ENCODE measurements at places on chromosomes 13 and 19. TPM values are rescaled to one million over a fixed set of nuclear protein-coding genes. Genes with fewer than 3 reads are reported as not detected.

CBLC gene
- polyA plus RNA-seq: 5.3 TPM

N4BP2L1 gene
- polyA plus RNA-seq: 29.9 TPM

GRCh38 chr13:65642996-65643395 is 1587.1 kb downstream of the PCDH9 start:
- DNase-seq: no peak

GRCh38 chr19:29967623-29968022 is 25.6 kb downstream of the URI1 start:
- no peak for DNase-seq

GRCh38 chr13:110610955-110611595 is 4.3 kb upstream of the NAXD start:
- DNase-seq: no peak

- no peak for DNase-seq
Observed at GRCh38 chr13:44540761-44541434, 35.2 kb downstream of the TSC22D1 start.

VSTM1 gene
- not detected for polyA plus RNA-seq

GRCh38 chr19:8515317-8515716 is 1.4 kb upstream of the ZNF414 start:
- DNase-seq: no peak

LGALS4 gene
- 2.0 TPM for polyA plus RNA-seq

DNA sequence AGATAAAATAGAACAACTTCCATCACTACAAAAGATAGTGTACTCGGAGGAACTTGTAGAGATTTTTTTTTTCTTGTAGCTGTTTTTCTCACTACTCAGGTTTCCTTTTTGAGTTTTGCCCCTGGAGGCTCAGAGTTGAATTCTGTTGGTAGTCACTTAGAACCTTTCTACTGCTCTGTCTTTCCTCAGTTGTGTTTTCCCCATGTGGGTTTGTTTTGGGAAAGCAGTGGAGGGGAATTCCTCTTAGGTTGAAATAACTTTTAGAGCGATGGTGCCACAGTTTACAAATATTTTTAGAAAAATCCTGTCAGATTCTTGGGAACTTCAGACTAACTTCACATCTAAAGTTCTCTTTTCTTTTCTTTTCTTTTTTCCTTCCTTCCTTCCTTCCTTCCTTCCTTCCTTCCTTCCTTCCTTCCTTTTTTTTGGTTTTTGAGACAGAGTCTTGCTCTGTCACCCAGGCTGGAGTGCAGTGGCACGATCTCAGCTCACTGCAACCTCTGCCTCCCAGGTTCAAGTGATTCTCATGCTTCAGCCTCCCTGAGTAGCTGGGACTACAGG is 65.8 kb downstream of the LRCH1 start:
- DNase-seq: no peak

DNA sequence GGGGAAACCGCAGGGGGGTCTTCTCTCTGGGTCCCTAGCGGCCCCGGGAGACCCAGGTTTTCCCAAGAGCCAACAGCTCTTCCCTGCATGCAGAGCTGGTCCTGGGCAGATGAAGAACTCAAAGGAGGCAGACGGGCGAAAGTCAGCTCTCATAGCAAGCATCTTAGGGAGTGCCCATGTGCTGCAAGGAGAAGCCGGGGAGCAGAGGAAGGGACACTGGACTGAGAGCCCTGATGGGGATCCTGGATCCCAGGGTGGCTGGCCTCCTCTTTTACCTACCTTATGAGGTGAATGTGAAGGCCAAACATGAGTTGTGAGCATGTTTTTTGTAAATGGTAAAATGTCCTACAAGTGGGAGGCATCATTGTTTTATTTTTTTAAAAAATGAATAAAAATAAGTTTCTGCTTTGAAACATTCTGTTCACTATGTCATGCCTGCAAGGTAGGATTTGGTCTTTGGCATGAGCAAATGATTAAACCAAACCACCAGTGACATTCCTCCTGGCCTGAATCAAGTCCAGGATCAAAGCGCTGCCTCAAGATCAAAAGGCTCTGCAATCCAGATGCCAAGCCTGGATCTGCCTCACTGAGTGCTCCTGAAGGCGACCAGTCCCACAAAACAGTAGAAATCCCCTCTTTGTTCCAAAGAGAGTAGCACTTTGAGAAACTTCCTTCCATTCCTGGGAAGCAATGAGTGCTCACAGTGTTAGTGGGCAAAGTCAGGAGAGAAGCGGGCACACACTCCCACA is 92.2 kb upstream of the SERP2 start:
- DNase-seq: no peak

DNA sequence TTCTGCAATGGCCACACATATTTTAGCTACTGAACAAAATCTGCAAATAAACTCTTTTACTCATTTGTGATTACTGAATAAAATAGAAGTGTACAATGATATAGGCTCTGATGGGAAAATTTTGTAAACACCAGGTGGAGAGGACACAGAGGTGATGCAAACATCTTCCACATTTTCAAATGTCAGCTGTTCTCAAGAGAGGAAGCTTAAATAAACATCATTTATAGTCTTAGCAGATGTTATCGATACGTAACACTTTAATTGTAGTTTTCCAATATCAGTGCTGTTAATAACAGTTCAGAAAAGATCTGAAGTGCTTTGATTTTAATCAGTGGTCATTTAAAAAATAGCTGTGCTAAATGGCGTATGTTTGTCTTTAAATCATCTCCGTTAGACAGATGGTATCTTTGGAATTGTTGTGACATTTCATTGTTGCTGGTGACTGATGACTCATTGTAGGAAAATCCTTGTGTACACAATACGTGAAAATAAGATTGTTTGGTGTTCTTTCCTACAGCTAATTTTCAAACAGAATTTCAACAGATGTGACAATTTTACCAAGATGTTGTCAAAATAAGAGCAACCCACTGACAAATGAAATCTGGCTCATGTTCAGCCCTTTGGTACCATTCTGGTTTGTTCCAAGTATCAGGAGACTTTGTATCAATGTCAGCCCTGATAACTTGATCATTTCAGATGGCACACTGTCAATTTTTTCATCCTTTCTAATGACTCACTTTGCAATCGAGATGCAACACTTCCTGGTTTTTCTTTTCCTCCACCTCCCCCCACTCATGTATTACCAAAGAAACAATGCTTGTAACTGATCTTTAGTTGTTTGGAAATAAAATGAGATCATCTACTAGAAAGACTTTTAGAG is 516.0 kb downstream of the DCT start:
- no peak for DNase-seq

- DNase-seq: no peak
Observed at GRCh38 chr19:44740351-44740824, 8.1 kb upstream of the BCL3 start.

DNA sequence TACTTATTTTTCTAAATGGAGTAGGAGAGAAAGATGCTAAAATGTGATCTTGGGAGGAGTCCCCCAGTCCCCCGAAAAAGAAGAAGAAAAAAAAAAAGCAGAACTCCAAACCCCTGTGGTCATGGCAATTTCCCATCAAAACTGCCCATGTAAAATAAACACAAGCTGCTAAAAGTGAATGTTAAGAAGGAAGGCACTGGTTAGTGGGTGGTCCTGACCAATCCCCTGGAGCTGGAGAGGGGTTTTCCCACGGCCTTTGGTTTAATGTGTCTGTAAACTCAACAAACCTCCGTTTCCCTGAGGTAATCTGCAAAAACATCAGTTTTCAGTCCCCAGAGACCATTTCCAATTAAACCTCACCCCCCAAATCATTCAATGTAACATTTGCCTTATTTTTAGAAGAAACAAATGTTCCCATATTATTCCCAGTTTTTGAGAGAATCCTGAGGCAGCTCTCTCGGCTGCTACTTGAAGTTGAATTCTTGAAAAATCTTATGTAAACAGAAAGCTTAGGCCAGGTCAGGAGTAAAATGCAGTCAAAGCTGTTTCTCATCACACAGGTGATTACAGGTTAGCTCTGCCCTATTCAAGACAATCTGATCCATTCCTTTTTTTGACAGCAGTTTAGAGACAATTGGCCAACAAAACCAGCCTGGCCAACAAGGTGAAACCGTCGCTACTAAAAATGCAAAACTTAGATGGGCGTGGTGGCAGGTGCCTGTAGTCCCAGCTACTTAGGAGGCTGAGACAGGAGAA is 17.0 kb downstream of the RAB3D start:
- no peak for DNase-seq

GRCh38 chr13:101986316-101986715 is 415.5 kb downstream of the FGF14 start:
- no peak for DNase-seq

DNA sequence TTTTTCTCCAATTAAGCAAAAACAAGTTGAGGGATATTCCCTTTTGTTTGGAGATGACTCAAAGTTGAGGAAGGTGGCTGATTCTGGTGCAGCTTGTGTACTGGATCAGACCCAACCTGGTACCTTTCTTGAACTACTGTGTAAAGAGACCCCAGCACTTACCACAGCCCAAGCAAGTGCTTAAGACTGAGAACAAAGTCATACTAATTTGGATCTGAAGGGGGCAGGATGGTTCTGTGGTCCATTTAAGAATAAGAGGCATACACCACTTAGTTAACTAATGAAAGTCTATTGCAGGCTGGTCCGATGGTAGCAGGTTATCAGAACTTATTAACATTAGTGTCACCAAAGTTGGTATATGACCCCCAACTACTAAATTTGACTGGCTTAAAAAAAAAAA is 6.3 kb downstream of the THSD1 start:
- no peak for DNase-seq

DNA sequence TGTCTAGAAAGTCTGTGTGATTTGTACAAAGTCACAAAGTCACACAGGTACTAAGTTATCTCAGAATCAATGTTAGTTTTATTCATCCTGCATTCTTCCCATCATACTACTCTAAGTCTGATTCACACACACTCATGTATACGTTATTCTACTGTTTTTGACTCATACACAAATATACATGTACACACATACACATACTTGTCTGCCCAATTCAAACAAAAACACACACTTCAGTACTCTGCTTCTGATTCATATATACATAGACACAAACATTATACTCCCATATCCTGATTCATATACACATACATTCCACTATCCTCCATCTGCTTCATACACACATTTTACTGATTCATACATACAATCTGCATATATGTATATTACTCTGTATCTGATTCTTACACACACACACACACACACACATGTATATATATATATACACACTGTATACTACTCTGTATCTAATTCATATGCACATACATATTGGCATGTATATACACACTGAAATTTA is 69.3 kb downstream of the KLF12 start:
- no peak for DNase-seq

Data from left kidney (tissue), 8 donors.